ENCODE measurements at places on chromosomes 2 and 18. TPM values are rescaled to one million over a fixed set of nuclear protein-coding genes. Genes with fewer than 3 reads are reported as not detected.

RND3 gene
- 101 TPM for total RNA-seq

DNA sequence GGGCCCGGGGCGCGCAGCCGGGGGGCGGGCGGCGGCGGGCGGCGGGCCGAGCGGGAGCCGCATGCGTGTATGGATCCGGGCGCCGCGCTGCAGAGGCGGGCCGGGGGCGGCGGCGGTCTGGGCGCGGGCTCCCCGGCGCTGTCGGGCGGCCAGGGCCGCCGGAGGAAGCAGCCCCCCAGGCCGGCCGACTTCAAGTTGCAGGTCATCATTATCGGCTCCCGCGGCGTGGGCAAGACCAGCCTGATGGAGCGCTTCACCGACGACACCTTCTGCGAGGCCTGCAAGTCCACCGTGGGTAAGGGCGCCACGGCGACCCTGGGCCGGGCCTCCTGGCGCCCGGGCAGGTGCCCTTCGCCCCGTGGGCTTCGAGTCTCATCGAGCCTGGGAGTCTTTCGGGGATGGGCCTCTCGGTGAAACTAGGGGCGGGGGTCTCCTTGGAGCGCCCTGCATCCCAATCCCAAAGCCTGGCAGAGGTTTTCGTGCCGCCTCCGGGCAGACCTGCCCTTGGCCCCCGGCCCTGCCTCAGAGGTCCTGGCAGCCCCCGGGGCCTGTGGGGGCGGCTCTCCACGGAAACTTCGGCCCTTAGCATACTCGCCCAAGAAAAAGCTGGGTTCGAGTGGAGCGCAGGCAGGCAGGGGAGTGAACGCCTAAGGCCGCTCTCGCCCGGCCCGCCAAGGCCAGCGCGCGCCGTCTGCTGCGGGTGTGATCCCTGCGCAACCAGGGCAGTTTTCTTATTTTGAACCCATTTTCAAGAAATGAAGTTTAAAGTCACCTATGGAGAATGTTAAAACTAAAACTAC is 622 bp downstream of the RAB12 start:
- DNase-seq = no peak

GRCh38 chr2:439077-439476 is 151.2 kb upstream of the ALKAL2 start:
- no peak for DNase-seq

DNA sequence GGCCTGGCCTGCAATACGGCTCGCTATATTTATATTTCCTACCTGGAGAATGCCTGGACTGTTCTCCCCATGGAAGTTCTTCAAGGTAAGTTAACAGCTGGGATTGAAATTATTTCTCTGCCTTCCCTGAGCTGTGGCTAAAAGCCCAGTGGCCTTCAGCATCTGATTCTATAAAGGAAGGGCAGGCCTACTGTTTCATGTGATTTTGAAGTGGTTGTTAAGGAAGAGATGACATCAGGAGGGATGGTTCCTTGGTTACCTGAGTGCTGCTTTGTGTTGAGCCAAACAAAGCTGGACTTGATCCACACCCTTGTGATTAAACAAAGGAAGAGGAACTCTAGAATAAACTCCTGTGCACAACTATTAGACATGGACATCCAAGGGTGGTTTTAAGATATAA is 61.6 kb downstream of the MFSD6 start:
- peak; percentile 95 for DNase-seq

RELCH gene
- total RNA-seq = 20.1 TPM

AQP12B gene
- total RNA-seq = not detected

- no peak for DNase-seq
These were observed 44.8 kb downstream of the ZNF532 start for GRCh38 chr18:58909521-58909920.

GPR35 gene
- 0.24 TPM for total RNA-seq

- no peak for DNase-seq
These were observed 11.4 kb downstream of the MEMO1 start for GRCh38 chr2:31999438-31999837.

GRCh38 chr2:18903750-18904149 is 314.4 kb upstream of the NT5C1B start:
- no peak for DNase-seq

GRCh38 chr2:126536605-126537200 is 119.3 kb upstream of the GYPC start:
- DNase-seq = no peak

DNA sequence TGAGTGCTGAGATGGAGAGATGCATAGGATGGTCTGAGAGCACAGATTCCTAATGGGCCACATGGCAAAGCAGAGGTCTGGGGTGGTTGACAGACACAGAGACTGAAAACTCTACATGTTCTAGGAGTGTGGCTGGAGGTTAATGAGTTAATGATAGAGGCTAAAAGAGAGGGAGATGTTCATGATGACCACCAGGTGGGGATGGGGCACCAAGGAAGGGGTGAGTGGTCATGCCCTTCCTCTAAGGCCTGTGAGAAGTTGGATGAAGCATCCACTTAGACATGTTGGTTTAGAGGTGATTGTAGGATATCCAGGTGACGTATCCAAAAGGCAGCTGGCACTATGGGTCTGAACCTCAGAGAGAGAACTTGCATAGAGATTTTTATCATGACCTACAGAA is 102.1 kb downstream of the LRP2 start:
- no peak for DNase-seq

- DNase-seq = no peak
These were observed 73.6 kb upstream of the NCK2 start for GRCh38 chr2:105671156-105671555.

Data from glomerular endothelial cell (primary cell).